Lower lobe of right lung (tissue), 2 donors: ENCODE measurements at places on chromosomes 3 and 15. TPM values are rescaled to one million over a fixed set of nuclear protein-coding genes. Genes with fewer than 3 reads are reported as not detected.

IMPG2 gene
- 0.21 TPM for total RNA-seq

DUOXA2 gene
- not detected for total RNA-seq

FEZF2 gene
- total RNA-seq: not detected

PLA2G4D gene
- total RNA-seq: not detected

ACTRT3 gene
- 0.92 TPM for total RNA-seq
